ENCODE measurements at places on chromosomes 2 and 18.

DNA sequence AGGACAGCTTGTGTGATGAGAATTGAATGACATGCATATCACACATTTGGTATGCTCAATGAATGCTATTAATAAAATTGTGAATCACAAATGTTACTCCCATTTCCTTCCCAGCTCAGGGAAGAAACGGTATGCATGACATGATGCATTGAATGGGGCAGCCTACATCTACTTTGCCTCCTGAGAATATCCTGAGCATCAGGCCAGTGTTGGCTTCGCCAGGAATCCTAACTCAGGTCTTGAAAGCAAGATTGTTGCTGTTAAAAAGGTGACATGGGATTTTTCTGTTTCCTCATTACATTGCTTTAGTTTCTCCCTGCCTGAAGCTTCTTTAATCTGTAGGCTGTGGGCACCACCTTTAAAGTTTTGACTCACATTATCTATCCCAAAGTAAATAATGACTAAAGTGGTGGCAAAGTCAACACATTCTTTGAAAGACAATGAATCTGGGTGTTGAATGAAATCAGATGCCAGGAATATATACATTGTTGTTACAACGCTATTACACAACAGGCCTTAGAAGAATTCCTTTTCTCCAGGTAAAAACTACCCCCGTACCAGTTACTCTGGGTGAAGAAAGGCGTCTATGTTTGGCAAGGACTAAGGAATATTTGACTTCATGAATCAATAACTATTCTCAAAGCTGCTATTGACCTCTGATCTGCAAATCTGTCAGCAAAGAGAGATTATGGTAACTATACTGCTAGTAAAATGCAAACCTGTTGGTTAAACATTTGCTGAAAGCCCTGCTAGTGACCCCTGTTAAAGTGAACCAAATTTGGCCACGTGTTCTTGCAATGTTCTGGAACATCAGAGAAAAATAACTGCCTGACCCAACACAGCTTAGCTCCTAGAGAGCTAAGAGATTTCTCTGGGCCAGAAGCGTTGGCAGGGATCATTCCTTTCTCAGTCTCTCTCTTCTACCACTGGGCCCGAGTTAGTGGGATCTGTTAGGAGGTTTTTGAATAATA lies 30.5 kb upstream of the NEDD4L start:
- DNase-seq = no peak

DNA sequence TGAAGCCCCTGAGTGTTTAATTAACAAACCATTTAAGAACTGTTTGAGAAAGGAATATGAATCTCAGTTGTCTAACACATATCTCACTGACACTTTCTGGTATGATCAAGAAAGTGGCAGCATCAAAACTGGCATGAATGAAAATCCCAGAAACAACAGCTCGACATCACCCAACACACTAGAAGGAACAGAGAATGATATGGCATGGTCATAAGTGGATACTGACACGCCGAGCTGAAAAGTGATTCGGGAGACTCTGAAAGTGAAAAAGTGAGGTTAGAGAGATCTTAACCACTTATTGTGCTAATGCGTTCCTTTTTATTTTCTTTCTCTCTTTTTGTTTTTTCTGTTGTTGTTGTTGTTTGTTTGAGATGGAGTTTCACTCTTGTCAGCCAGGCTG lies 37.9 kb downstream of the MRPL35 start:
- DNase-seq = no peak

GRCh38 chr2:218360453-218360852 lies 3.8 kb downstream of the CATIP start:
- DNase-seq = no peak

DNA sequence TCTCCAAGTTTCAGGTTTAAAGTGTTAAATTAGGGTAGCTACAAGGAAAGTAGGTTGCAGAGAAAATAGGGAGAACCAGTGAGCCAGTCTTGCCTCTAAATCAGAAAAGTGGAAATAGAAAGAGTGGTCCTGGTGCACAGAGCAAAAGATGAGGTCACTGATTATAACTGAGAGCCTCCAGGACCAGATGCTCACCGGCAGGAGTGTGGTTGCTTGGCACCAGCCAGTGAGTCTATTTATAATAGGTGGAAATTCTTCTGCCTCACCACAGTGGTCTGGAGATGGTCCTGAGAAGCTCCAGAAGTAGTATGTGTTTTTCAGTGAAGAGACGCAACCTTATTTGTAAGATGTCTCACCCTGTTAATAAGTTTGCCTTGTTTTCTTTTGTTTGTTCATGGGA lies 373.9 kb upstream of the KCNJ3 start:
- DNase-seq = no peak
